MM.1S (cell line): ENCODE measurements at places on chromosomes 2 and 18.

DNA sequence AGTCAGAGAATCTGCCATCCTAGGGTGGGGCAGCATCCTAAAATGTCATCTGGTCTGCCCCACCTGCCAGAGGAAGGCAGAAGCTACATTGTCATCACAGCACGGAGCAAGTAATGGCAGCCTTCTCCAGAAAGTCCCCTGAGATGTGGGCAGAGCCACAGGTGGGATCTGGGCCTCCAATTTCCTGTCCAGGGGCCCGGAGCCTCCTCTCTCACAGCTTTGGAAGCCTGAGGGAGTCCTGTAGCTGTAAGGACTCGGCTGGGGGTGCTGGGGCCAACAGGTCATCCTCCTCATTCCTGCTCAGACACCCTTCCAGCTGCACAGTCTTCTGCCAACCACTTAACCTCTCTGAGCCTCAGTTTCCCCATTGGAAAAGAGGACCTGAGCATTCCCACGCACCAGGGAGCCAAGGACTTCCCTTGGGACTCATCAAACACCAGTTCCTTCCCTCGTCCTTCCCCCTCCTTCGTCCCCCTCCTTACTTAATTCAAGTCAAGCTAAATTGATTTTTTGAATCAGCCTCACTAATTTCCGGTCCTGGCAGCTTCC is 48.6 kb upstream of the ID2 start:
- DNase-seq = no peak

- no peak for DNase-seq
Observed at GRCh38 chr2:235512699-235513053, 18.8 kb downstream of the AGAP1 start.

GRCh38 chr2:120539937-120540718 is 194.2 kb downstream of the INHBB start:
- DNase-seq = no peak

GRCh38 chr2:196449083-196449482 is 190.4 kb upstream of the CCDC150 start:
- no peak for DNase-seq

DNA sequence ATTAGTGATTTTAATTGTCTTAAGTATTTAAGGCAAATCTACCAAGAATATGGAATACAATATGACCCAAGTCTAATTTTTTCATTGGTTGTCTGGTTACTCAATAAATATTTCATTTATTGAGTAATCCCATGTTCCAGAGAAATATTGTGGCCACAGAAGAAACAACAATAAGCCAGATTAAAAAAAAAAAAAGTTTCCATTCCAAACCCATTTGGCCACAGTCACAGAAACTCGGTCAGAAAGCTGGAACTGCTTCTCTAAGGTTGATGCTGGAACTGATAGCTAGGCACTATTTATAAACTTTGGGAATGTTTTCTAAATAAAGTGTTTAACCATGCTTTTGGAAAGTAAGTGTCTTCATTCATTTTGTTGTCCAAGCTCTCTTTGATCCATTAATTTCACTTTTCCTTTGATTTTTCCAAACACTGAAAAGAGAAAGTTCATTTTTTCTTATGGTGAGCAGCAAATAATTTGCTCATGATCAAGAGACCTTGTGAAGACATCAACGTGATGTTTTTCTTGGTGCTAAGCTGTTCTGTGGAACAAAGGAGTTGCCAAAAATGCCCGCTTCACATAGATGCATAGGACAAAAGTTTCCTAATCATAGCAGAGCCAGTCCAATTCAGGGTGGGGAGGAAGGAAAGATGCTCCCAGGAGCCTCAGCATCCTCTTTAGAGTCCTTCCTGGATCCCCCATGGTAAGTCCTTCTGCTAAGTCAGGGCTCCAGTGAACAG is 72.1 kb upstream of the CCBE1 start:
- no peak for DNase-seq

GRCh38 chr2:224724331-224724730 is 8.2 kb upstream of the CCDC195 start:
- DNase-seq = no peak

DNA sequence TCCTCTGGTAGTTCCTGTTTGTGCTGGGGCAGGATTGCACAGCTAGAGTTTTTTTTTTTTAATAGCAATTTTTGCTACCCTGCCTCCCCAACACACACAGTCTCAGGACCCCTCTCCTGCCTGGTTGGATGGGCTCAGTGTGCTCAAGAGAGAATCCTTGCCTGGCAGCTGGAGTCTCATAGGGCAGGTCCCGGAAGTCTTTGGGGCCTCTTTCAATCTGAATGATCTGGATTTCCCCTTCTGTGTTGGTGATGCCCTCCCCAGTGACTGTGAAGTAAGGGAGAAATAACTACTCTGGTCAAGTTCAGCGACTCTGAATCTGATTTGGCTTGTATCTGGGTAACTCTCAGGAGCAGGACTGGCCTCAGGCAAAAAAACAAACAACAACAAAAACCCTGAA is 220.6 kb upstream of the LRRTM1 start:
- peak; percentile 40 for DNase-seq

DNA sequence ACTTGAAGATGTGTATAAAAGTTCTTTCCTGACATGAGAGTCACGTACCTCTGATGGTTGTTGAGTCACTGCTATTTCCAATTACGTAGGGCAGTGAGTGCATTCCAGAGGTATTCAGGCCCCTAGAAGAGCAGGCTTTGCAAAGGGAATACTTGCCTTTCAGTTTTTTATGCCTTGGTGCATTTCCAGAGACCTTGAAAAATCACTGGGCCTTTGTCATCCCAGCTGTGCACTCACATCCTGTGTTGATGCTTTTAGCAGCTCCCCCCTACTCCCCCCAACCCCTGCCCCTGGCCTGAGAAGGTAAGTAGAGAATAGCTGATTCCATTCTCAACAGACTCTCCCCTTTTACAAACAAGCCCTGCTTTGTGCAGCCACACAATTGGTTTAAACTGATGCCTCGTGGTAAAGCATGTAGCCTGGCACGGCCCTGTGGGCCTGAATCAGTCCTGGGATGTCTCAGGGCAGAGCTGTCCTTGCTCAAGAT is 174.2 kb downstream of the PRPF40A start:
- DNase-seq = no peak

GRCh38 chr2:233092432-233093165 is 32.5 kb downstream of the INPP5D start:
- DNase-seq = no peak

DNA sequence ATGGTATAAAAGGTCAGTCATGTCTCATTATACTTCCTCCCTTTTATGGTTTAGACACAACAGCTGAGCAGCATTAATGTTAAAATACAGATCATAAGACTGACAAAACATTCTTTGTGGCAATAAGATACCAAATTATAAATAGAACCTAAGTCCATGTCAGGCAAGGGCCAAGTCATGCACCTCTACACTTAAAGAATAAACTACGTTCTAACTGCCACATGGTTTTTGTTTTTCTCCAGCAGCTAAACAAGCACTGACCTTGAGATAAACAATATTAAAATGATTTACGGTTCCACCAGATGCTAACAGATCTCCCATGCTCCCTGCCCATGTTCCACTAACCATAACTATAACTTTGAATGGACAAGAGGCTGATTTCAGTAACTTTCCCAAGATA is 368.6 kb upstream of the TFPI start:
- no peak for DNase-seq

- DNase-seq = no peak
Observed at GRCh38 chr18:76416911-76417310, 78.1 kb downstream of the ZNF516 start.

GRCh38 chr2:131419441-131419840 is 55.5 kb upstream of the RAB6D start:
- DNase-seq = no peak

- no peak for DNase-seq
Observed at GRCh38 chr2:119419065-119419464, 12.6 kb upstream of the TMEM37 start.

DNA sequence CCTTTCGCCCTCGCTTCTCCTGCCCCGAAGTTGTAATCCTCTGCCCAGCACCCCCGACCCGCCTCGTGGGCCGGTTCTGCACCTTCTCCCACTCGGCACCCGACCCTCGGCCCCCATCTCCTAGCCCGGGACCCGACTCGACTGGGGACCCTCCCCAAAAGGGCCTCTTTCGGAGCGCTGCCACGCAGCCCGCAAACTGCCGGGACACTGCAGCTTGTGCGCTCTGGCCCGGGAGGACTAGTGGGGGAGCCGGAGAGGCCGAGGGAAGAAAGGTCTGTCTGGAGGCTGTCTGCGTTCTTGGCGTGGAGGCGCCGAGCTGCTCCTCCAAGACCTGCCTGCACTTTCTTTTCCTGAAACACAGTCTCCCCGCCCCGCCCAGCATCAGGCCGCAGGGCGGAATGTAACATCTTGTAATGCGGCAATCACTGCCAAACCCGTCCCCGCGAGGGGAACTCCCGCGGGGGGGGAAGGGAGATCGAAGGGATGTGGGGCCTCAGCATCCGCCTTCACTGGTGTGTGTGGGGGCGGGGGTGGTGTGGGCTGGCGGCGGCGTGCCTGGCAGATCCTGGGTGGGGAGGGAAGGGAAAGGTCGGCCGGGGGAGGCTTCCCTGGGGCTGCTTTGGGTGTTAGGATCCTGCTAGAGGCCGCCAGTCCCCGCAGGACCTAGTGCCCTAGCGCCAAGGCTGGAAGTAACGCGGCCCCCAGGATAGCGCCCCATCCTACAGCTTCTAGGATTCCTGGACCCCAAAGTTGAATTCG is 7.4 kb downstream of the DLX2 start:
- peak; percentile 31 for DNase-seq

GRCh38 chr2:188319838-188320237 is 28.2 kb downstream of the GULP1 start:
- DNase-seq = no peak

- no peak for DNase-seq
Observed at GRCh38 chr18:73980289-73980979, 167.2 kb downstream of the FBXO15 start.

DNA sequence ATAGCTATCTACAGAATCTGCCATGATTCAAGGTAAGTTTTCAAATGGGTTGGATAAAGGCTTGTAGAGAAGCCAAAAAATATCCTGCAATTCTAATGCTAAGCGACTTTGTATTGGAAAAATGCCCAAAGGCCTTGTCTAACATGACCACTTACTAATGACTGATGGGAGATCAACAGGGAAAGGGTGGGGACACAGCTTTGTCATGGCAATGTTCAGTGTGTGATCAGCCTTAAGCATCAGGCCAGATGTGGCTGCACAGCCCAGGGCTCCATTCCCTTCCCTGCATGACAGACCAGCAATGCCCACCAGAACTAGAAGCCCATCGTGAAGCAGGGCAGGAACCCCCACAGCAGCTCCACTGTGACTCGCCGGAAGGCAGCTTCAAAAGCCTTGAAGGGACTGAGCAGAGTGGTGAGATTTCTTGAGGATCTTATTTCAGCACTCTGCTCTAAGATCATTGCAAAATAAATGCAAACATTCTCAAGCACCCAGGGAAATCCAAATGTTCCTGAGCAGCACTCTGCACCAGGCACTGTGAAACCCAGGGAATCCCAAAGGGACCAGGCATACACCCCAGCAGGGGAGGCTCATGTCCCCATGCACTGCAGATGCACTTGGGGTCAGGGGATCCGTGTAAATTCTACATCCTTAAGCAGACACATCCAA is 517.9 kb upstream of the SMIM21 start:
- no peak for DNase-seq

- peak; percentile 55 for DNase-seq
Observed at GRCh38 chr2:9554921-9555296, 721 bp downstream of the ADAM17 start.

GRCh38 chr2:222859786-222860612 is 837 bp upstream of the ACSL3 start:
- no peak for DNase-seq

- no peak for DNase-seq
Observed at GRCh38 chr2:210768329-210768910, 212.0 kb downstream of the CPS1 start.

GRCh38 chr2:71607151-71607889 is 154.0 kb downstream of the DYSF start:
- DNase-seq = no peak

DNA sequence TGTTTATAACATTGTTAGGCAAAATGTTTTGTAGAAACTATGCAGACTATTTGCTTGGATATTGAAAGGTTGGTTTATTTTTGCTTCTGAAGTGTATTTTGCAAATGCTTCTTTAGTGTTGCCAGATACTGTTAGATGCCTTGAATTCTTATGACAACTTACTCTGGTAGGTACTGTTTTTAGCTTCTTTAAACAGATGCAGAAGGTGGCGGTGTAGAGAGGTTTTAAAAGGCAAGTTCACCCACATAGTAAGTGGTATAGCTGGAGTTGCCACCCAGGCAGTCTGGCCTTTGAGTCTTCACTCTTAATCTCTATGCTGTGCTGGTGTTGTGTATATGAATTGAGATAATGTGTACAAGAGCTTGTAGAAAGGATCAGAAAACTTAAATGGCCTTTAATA is 3.6 kb downstream of the PCYOX1 start:
- no peak for DNase-seq

- no peak for DNase-seq
Observed at GRCh38 chr2:235848055-235848454, 320.1 kb downstream of the GBX2 start.

- no peak for DNase-seq
Observed at GRCh38 chr2:227889336-227889735, 17.9 kb downstream of the DAW1 start.
